ENCODE measurements at places on chromosomes 12 and 14.

GRCh38 chr12:3304436-3305165 is 186.4 kb upstream of the PRMT8 start:
- no peak for DNase-seq

DNA sequence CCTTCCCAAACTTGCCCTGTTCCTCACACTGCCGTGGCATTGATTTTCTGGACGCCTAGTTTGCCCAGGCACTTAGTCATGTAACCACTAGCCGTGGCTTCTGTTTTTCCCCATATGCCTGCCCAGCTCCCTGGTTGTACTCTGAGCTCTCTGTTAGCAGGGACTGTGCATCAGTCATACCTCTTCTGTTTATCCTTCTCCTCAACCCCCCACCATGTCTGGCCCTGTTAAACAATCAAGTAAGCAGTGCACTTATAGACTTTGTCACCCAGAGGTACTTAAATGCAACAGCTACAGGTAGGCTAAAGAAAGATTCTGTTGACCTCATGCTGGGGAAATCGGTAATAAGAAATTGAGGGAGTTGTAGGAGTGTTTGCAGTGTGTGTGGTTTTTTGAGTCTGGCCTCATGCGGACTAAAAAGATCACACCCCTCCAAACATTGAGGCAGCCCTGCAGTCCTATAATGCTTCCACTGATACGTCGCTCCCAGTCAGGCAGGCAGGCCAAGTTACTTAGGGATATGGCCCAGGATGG is 17.0 kb downstream of the UBE3B start:
- DNase-seq = no peak

DNA sequence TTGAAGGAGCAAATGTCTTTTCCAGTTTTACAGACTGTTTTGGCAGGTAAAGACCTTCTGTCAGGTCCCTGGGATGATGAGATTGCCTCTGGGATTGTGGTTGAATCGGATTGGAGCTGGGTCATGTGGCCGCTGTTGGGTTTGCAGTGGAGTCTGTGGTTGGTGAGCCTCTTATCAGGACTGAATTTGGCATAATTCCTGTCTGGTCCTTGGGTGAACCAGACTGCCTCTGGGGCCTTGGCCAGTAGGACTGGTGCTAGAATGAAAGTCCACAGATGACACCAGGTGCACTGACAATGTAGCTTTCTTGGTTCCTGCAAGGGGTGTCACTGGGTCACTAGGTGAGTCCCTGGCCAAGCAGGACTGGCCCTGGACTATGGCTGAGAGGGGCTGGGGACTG is 155.3 kb downstream of the TPH2 start:
- no peak for DNase-seq

DNA sequence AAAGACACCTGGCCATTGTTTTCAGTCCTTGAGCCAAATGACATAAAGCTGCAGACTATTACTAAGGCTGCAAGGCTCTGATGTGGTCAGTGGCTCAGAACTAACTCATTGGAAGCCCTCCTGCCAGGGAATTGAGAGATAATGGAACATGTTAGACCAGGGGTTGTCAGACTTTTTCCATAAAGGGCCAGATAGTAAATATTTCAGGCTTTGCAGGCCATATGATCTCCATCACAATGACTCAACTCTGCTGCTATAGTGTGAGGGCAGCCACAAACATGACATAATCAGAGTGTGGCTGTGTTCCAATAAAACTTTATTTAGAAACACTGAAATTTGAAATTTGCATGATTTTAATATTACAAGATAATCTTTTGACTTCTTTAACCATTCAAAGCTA is 140.3 kb downstream of the TMEM30B start:
- DNase-seq = no peak

- no peak for DNase-seq
Observed at GRCh38 chr12:122999986-123000420, 19.5 kb downstream of the ARL6IP4 start.

GRCh38 chr12:124332058-124332672 is 37.3 kb downstream of the RFLNA start:
- DNase-seq = no peak

DNA sequence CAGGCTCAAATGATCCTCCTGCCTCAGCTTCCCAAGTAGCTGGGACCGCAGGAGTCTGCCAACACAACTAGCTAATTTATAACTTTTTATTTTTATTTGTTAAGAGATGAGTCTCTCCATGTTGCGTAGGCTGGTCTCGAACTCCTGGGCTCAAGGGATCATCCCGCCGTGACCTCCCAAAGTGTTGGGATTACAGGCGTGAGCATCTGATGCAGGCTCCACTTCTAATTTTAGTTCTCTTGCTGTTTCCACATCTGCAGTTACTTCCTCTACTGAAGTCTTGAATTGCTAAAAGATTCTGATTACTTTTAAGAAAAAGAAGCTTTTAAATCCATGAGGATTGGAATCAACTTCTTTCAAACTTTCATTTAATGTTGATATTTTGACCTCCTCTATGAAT is 13.4 kb upstream of the SNX6 start:
- no peak for DNase-seq

DNA sequence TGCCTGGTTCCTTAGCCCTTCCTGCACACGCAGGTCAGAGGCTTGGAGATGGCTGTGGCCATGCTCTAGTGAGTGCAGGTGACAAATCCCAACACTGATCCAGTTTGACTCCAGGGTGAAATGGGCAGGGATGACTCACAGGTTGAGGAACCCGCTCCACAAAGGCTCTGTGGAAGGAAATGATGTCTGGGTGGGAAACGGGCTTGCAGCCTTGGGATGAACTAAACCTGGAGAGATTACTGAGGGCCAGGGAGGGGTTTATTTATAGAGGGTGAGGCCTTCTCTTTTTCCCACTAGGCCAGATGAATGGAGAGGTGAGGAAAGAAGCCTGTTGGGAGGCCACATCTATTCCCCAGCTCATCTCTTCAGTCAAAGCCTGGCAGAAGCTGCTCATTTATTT is 29.3 kb upstream of the EMP1 start:
- no peak for DNase-seq

DNA sequence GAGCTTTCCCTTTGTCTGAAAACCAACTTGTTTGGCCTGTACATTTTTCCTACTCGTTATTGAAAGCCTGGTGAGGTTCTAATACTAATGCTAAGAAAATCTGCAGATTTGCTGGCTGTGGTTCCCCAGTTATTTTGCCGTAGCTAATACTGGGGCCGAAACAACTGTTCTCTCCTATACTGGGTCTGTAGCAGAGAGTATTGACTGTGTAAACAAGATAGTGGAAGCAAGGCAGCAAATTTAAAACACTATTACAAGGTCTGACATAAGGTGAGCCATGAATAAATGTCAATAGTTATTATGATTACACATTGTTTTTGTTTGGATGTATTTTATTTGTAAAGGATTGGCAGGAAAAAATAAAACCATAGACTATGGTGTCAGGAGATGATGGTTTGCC is 1244.0 kb downstream of the AACS start:
- no peak for DNase-seq

- no peak for DNase-seq
Observed at GRCh38 chr12:97989366-97989940, 525.9 kb upstream of the TMPO start.

All from vagina (tissue), 2 donors.